T-helper 1 cell (primary cell): ENCODE measurements at places on chromosomes 5 and 9.
A peak's percentile ranks its signal among the peaks of the same experiment; 100 is the strongest.

DNA sequence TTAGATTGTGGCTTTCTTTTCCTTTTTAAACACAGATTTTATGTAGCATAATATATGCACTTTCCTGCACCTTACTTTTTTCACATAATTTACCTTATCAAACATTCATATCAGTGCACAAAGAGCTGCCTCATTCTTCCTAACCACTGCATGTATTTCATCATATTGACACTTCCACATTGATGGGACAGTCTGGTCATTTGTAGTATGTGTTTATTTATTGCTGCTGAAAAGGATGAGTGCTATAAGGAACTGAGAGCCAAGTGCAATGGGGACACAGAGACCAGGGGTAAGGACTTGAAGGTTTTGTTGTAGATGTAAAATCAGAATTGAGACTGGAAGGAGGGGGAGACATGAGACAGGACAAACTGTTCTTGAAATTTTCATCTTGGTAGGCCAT is 193.8 kb downstream of the SMARCA2 start:
- no peak for DNase-seq

DNA sequence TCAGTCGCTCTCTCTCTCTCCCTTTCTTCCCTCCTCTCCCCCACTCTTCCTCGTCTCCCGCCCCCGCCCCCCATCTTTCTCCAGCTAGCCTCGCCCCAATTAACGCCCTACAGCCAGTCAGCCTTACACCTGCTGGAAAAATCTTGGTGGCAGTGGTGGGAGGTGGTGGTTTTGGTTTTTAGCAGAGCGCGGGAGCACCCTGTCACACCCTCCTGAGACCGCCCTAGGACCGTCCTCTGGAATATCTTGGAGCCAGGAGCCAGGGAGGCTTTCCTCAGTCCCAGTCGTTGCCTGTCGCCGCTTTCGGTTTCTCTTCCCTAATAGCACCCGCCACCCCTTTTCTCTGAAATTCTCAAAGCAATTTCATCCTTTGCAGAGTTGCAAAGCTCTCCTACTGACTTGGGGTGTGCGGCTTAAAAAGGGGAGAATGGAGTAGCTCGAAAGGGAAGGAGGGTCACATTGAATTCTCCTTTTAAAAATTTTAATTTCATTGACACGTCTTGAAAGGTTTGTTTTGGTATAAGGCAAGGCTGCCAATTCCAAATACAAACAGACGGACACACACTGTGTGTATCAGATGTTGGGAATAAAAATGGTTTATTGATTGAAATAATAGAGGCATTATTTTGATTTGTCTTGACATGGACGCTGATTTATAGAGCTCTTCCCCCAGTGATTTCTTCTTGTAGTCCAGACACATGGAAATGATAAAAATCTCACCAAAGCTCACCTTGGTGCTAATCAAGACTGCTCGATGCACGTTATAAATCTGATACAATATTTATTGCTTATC is 301.3 kb downstream of the PARP8 start:
- no peak for DNase-seq

GRCh38 chr9:14193328-14193990 is 120.5 kb downstream of the NFIB start:
- DNase-seq = no peak

DNA sequence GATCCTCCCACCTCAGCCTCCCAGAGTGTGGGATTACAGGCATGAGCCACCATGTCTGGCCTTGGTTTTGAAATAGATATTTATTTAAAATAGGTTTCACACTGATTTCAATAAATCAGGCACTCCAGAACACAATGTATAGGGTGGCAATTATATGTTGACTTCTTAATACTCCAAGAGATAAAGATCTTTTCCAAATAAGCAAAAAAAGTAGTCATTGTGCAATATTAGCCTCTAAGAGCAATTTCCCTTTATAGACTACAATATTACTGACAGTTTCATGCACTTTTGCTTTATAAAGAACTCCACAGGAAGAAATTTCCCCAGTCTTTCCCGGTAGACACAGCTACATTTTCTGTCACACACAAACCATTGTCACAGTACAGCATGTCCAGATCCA is 23.4 kb upstream of the RUFY1 start:
- DNase-seq = no peak

DNA sequence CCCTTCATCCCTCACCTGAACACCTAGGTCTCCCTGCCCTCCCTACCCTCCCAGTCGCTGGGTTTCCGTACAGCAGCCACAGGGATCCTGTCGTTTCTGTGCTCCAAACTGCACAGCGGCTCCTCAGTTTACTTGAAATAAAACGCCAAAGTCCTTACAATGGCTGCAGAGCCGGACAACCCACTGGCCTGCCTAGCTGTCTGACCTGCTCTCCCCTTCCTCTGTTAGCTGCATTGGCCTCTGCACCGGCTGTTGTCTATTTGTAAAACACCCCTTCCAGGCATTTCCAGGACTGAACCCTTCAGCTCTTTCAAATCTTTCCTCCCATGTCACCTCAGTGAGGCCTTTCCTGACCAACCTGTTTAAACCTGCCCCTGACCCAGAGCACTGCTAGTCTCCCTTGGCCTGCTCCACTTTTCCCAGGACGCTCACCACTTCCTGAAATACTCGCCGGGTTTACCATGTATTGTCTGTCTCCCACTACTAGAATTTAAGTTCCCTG is 9.1 kb upstream of the MGAT1 start:
- DNase-seq = no peak

DNA sequence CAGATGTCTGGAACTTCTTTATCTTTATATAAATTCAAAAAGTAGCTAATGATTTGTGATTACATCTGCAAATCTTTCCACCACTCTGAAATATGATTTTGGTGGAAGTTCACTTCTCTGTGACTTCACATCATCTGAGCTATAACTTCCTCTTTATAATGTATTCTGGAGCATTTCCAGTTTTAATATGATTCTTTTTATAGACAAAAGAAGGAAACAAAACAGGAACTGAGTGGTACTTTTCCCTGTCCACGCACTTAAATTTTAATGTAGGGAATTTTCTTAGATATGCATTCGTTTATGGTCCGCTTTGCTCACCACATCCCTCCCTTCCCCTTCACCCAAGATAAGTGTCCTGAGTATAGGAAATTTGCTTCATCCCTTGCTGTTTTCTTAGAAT is 333.5 kb downstream of the CHSY3 start:
- DNase-seq = no peak

DNA sequence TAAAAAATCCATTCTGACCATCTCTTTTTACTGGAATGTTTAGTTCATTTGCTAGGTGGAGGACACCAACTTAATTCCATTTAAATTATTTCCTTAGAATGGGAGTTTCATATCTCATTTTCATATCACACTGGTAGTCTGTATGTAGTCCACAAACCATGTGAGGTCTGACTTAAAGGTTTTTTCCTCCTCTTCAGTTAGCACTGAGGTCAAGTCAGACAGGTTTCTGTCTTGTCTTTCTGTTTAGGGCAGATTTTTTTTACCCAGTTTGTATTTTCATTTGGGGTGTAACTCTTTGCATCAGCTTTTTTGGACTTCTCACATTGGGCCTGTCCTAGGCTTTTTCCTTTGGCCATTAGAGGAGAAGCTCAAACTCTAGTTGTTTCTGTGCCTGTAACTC is 75.3 kb downstream of the RANBP17 start:
- no peak for DNase-seq

DNA sequence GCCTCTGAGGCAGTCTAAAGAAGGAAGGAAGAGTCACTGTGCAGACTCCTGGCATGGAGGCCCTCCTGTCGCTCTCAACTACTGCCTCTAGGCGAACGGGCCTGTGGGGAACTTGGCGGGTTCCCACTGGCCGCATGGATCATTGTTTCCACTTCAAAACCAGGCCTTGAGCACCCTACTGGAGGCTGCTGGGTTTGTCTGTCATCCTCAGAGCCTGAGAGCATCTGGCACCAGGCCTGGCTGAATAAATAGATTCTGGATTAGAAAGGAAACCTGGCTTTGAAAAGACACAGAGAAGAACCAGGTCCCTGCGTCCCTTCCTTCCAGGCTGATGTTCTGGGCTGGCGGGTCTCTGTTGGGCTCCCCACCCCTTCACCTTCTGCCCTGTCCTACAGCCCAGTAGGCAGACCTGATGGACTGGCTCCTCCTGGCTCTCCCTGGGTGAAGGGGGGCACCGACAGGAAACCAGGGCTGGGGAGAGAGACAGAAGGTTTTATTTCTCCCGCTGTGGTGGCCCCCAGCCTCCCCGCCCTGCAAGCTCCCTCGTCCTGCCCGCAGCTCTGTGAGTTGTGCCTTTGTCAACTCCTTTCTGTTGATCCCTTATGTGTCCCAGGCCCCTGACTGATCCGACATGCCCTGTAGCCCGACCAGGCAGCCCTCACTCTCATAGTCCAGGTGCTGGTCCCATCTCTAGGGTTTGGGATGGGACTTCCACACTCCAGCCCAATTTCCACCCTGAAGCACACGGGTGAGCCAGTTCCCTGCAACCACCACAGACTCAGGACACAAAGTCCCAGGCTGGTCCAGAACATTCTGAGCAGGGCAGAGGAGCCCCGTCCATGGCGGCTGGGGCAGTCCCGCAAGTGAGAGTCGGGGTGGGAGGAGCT is 50.1 kb downstream of the ADAMTS2 start:
- DNase-seq = no peak

DNA sequence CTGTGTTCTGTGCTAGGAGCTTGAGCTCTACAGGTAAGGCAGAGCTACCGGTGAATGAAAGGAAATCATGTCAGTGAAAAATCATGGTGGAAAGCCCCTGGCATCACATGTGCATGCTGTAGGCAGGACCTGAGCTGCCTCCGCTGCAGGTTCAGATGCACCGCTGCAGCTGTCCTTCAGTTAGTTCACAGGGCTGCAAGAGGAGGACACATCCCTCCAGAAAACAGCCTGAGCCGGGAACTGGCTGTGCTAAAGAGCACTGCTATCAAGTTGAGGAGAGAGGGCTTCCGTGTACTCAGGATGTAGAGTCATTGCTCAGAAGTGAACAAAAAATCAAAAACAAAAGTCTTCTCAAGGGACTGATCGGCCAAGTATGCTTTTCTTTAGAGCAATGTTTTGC is 138.6 kb downstream of the ERCC6L2 start:
- DNase-seq = peak; percentile 40

DNA sequence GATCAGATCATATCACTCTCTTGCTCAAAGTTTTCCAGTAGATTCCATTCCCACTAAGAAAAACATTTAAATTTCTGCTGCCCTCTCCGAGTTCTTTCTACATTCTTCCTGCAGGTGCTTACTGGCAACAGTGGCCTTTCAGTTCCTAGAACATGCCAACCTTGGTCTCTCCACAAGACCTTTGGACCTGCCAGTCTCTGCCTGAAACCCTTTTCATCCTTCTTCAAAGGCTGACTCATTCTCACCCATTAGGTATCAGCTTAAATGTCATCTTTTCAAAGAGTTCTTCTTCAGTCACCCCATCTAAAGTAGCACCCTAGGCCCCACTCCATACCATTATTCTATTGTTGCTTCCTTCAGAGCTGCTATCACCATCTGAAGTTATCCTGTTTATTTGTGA is 21.8 kb downstream of the PPIC start:
- no peak for DNase-seq

DNA sequence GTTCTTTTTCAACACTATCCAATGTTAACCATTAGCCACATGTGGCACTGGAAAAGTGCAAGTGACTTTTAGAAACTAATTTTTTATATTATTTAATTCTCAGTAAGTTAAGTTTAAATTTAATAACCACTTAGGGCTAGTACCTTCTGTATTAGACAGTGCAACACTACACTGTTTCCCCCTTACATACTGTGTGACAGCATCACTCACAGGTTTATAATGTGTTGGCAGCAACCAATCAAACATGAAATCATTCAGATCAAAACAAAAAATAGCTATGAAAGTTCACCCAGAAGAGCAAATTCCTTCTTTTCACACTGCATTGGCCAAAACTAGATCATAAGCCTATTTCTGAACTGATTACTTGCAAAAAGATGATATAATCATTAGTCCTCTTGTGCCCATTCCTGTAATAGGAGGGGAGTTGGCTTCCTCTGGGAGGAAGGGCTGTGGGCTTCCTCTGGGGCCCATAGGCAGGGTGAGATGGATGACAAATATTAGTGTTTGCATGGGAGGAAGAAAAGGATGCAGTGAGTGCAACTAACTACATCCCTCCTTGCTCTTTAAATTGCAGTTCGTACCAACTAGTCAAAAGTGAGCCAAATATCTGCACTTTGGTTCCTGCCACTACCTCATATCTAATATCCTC is 708.1 kb upstream of the RGMB start:
- no peak for DNase-seq

- DNase-seq = no peak
These were observed 5.2 kb downstream of the HSPA5 start for GRCh38 chr9:125235804-125236519.

DNA sequence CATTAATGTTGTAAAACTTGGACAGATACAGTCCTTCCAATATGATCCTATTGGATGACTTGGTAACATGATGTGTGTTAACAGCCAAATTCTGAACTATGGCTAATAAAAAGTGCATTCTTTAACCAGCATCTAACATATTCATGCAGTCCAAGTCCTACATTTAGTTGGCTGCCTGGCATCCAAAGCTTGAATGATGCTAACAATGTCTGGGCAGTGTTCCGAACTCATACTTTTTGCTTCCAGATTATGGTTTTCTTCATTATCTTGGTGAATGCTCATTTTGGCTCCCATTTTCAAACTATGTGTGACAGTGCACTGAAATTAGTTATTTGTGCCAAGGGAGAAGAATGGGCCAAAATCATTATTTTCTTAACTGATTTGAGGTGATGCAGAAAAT is 2.8 kb downstream of the FAM174A start:
- DNase-seq = no peak

DNA sequence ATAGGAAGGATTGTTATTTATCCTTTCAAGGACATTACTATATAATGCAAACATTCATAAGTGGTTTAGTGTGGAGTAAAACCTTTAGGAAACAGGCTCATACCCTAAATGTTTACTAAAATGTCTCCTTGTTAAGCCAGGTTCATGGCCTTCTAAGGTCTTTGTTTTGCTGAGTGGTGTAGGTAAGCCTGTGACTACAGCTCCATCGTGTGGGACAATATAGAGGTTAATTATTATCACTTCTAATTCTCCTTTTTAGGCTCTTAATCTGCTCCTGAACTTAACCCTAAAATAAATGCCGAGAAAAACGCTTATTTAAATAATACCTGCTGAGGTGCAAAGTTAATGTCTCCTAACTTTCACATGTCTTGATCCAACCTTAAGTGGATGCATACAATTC is 43.8 kb downstream of the SPINK5 start:
- DNase-seq = no peak

DNA sequence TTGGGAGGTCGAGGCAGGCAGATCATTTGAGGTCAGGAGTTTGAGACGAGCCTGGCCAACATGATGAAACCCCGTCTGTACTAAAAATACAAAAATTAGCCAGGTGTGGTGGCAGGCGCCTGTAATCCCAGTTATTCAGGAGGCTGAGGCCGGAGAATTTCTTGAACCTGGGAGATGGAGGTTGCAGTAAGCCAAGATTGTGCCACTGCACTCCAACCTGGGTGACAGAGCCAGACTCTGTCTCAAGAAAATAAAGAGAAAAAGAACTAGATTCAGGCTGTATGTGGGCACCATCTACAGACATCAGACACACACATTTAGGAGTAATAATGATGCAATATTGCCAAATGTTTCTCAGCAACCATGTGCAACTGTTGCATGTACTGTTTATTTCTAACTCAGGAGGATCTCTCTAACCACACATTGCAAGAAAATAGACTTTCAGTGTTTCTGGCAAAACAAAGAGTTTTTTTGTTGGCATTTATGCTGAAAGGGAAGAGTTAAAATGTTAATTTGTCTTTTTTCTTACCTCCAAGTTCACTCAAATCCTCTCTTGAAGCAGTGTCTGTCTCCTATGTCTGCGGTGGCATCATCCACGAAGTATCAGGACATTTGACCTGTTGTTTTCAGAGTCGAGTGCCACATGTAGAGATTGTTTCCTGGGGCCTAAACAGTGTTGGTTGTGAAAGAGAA is 5.1 kb upstream of the ORM1 start:
- DNase-seq = peak; percentile 66
